ENCODE measurements at places on chromosomes 6 and 20.

DNA sequence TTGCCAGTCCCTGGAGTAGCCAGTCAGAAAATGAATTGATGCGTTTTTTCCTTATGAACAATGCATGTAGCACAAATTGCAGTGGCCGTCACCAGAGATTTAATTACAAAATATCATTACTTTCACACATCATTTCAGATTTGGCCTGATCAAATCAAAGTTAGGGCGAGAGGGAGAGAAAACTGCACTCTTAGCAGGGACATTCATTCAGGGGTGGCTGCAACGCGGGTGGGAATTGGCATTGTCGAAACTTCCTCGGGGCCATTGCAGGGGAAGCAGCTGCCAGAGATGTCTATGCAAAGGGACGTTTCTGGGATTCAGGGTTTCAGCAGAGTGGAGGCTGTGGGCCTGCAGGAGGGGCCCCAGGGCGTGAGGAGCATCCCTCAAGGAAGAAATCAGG is 76.5 kb upstream of the TOP1 start:
- DNase-seq = no peak

GRCh38 chr6:183668-184067 is 108.6 kb upstream of the DUSP22 start:
- DNase-seq = no peak

- DNase-seq = no peak
Observed at GRCh38 chr20:18223409-18223808, 64.9 kb upstream of the ZNF133 start.

DNA sequence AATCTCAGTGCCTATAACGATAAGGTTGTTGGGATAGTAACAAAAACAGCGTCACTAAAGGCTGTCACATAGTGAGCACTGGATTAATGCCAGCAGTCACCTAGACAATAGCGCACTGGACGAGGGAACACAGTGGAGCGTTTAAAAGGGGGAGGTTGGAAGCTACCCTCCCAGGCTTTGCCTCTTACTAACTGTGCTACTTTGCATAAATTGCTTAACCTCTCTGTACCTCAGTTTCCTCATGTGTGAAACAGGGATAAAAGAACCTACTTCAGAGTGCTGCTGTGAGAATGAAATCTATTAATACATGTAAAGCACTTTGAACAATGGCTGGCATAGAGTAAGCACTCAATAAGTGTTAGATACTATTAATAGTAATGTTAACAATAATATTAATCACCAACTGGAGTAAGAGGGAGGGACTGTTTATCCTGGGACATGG is 10.5 kb downstream of the BCL2L1 start:
- no peak for DNase-seq

GRCh38 chr6:4381381-4381780 is 246.0 kb upstream of the ECI2 start:
- DNase-seq = no peak

GRCh38 chr6:91106083-91106482 is 519.2 kb upstream of the MAP3K7 start:
- DNase-seq = no peak

GRCh38 chr6:132498638-132499037 is 14.3 kb downstream of the STX7 start:
- no peak for DNase-seq

DNA sequence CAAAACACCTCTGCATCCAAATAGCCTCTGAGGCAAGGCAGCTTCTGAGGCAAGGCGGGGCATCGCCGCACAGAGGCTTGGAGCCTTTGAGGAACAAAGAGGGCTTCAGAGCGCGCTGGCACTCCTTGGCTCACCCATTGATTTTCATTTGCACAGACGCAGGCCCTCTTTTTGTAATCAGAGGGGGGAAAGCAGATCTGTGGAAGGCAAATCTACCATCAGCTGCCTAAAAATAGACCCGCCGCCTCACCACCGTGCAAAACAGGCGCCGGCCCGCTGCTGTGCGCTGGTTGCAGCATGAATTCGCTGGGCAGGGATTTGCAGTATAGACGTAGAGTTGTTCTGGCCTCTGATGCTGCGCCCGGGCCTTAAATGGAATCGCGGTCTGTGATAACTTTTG is 69.9 kb upstream of the STMND1 start:
- no peak for DNase-seq

- no peak for DNase-seq
Observed at GRCh38 chr6:1473166-1473565, 83.8 kb downstream of the FOXF2 start.

DNA sequence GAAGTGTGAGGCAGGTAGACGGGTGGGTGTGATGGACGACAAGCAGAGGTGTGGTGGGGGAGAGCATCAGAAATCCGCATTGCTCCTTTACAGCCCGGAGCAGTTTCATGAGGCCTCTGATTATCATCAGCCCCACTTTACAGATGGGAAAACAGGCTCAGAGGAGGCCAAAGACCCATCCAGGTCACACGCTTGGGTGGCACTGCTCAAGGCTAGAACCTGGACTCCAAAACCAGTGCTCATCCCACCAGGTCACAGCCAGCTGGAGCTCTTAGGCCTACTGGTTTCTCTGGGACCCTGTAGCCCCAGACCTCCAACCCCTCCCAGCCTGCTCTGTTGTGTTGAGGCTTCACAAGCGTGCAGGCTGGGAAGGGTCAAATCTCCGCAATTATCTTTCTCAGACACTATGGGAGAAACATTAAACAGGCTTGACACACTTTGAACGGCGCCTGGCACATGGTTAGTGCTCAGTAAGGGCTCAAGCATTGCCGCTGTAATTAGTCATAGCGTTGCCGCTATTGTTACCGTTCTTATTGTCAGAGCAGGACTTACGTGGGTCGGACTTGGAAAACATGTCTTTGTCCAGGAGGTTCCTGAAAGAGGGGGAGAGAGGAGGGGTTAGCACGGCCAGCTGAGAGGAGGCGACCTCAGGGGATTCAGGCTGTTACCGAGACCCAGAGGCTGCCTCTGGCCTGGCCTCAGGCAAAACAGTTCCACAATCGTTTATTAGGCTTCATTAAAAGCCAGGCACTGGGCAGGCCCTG is 16.6 kb downstream of the CPNE5 start:
- no peak for DNase-seq

- DNase-seq = no peak
Observed at GRCh38 chr6:14429396-14429795, 311.8 kb downstream of the CD83 start.

- DNase-seq = no peak
Observed at GRCh38 chr20:41142245-41142644, 4.9 kb downstream of the PLCG1 start.

DNA sequence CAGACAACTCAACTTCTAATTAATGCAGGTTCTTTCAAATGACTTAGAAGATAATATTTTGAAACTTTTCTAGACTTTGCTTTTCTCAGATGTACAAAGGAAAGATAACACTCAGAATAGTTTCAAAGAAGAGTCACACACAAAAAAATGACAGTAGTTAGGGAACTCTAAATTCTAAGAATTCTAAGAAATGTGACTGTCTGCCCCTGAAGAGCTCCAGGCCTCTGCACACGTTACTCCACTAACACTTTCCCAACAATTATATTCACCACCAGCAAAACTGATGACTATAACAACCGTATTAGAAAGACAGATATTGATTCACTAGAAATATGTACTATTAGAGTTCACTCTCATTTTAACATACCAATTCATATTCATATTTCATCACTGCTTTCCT is 133.3 kb upstream of the SMLR1 start:
- no peak for DNase-seq

GRCh38 chr6:116352515-116353471 is 18.0 kb upstream of the DSE start:
- no peak for DNase-seq

DNA sequence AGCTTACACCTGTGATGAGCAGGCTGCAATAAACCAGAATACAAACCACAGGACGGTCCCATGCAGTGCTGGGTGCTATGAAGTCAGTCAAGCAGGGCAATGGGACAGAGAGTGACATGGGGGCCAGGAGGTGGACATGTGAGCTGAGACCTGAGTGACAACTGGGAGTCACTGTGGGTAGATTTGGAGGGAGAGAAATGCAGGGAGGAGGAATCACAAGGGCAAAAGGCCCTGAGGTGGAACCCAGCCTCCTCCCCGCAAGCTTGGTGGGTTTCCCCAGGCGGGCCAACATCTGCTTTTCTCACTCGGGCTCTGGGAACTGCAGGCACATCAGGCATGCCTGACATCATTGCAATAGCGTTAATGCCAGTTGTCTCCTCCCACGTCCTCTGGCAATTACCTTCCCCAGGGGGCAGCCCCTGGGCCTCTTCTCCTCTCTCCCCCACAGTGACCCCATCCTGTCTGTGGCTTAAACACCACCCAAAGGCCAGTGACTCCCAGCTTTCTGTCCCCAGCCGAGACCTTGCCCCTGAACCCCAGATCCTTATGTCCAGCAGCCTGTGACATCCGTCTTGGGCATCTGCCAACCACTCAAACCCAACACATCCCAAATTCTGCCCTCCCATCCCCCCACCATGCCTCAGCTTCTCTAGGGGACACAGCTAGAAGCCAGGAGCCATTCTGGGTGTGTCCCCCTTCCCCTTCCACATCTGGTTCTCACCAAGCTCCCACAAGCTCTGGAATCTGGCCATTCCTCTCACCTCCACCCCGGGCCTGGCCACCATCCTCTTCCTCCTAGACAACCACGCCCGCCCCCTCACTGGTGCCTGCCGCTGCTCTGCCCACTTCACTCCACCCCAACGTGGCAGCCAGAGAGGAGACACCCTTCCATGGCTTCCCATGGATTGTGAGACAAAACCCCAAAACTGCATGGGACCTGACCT is 28.2 kb downstream of the PDRG1 start:
- DNase-seq = no peak

- DNase-seq = no peak
Observed at GRCh38 chr6:22921828-22922227, 352.5 kb downstream of the HDGFL1 start.

DNA sequence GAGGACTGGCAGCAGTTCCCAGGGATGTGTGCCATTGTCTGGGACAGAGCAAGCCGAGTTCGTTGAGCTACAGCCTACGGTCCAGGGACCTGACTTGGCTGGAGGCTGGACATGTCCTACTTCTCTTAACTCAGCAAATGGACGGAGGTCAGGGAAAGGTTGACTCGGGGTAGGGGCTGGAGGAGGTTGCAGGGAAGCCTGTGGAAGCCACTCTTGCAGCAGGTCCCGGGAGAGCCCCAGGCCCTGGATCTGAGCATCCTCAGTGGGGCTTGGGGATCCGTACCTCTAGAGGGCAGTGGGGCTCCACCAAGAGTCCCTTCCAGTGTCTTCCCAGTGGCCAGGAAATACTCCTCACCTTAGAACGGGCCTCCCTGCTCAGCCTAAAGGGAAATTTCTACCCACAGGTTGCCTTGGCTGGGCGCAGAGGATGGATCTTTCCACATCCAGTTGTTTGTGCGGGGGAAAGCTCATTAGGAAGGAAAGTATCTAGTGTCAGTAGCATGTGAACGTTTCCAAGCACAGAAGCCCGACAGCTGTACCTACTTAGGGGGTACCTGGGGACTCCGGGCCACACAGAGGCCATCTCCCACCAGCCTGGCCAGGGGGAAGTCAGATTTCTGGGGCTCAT is 170.2 kb downstream of the NFATC2 start:
- DNase-seq = peak; percentile 40

DNA sequence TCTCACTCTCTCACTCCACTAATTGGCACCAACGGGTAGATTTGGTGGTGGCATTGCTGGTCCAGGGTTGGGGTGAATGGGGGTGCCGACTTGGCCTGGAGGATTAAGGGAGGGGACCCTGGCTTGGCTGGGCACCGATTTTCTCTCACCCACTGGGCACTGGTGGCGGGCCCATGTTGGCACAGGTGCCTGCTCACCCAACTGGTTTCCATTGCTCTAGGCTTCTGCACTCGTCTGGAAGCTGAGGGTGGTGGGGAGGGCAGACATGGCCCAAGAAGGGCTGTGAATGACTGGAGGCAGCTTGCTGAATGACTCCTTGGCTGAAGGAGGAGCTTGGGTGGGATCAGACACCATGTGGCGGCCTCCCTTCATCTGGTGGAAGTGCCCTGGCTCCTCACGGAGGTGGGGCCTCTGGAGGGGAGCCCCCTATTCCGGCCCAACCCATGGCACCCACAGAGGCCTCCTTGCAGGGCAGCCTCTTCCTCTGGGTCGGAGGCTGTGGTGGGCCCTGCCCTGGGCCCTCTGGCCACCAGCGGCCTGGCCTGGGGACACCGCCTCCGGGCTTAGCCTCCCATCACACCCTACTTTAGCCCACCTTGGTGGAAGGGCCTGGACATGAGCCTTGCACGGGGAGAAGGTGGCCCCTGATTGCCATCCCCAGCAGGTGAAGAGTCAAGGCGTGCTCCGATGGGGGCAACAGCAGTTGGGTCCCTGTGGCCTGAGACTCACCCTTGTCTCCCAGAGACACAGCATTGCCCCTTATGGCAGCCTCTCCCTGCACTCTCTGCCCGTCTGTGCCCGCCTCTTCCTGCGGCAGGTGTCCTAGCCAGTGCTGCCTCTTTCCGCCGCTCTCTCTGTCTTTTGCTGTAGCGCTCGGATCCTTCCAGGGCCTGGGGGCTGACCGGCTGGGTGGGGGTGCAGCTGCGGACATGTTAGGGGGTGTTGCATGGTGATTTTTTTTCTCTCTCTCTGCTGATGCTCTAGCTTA is 11.2 kb downstream of the VEGFA start:
- DNase-seq = no peak

DNA sequence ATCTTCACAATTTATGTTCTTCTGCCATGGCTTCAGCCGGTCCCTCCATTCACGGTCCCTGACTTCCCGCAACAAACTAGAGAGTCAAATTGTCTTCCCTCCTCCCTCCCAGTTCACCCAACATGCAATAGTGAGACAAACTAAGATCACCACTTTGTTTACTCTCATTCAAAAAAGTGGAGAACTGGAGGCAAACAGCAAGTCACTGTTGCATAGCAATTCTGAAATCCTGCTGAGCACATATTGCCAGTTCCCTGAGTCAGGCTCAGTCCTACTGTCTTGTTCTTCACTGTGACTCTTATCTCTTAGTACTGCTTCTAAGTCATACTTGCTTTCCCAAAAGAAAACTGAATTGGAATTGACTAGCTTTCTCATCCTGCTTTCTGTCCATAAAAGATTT is 287.2 kb upstream of the SASH1 start:
- no peak for DNase-seq
